ENCODE measurements at places on chromosomes 1 and 21.

DNA sequence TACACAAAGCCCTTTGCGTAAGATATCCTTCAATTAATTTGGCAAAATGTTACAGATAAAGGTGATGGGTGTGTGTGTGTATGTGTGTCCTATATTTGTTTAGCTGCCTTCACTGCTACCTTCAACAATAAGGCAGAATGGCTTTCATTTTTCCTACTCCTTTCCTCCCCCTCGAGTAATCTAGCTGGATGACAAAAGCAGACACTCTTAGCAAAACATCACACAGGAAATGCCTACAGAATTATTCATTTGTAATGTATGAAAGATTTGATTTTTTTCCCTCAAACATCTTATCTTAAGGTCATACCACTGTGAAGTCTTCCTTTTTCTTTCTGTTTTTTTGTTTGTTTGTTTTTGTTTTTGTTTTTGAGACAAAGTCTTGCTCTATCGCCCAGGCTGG is 10.6 kb downstream of the PTPN22 start:
- no peak for DNase-seq

- DNase-seq = no peak
These were observed 66.4 kb upstream of the CASZ1 start for GRCh38 chr1:10862743-10863335.

DNA sequence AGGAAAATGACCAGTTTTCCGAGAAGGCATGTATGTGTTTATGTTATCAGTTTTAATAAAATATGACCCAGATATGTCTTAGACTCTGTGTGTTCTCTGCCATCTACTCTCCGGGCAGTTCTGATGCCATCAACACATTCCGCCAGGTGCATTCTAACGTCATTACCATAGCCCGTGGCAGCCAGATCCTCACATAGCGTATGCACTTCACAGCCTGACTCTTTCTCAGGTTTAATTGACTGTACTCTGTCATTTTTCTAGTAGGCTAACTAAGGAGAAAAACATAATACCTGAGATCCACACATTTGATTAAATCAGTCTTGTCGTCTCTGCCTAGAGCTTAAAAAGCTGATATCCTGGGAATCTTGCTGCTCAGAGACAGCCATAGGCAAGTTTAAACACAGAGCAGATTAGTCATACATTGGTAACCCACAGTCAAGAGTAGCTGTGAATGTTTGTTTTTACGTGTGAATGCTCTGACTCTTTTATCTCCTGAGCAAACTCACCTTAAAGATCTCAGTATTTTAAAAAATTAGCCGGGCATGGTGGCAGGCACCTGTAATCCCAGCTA is 175.9 kb downstream of the GREM2 start:
- no peak for DNase-seq

DNA sequence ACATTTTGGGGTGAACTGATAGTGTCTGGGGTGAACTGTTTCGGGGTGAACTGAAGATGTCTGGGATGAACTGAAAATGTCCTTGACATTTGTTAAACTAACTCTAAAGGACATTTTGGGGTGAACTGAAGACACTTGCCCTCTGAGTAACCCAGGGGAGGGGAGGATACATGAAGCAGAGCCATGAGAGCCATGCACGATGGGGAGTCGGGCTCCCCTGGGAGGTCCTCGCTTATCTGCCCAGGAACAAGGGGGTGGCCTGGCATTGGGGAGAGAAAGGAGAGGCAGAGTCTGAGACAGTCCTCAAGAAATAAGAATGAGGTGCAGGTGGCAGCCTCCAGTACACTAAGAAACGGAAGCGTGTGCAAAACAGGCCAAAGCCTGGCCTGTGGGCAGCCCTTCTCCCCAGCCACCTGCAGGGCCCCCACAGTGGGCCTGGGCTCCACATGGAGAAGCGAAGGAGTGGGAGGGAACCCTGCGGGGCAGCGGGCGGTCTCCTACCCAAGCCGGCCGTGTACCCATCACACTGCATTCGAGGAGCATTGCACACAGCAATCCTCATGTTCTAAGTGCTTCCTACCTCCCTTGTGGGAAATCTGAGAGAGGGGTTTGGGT is 24.2 kb downstream of the RSPH1 start:
- DNase-seq = no peak

DNA sequence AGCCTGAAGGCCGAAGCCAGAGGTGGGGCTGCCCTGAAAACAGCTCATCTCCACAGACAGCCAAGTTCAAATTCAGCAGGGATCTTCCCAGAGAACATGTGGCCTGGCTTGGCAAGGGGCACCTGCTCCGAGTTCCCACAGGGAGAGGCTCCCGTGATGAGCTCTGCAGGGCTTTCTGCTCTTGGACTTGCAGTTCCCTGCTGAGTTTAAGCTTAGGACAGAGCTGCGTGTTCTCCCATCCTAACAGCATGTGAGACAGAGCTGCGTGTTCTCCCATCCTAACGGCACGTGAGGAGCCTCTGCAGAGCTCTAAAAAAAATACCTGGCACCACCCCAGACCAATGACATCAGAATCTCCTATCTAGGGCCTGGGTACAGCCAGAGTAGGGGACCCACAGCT is 113.0 kb upstream of the VAMP3 start:
- no peak for DNase-seq

DNA sequence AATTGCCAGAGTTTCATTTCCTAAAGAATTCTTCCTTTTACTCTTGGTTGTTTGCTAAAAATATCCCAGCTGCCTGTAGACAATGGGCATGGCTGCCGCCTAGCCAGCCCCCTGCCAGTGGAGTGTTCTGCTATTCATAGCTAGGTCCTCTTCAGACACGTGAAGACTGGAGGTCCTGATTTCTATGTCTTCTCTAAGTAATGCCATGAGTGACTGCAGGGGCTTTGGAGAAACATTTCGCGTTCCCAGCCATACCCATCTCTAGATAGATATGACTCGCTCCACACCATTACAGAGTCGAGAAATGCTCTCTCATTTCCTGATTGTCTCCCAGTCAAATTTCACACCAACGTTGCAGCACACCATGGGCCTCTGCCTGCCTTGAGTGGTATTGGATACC is 99.5 kb upstream of the BACE2 start:
- DNase-seq = no peak

DNA sequence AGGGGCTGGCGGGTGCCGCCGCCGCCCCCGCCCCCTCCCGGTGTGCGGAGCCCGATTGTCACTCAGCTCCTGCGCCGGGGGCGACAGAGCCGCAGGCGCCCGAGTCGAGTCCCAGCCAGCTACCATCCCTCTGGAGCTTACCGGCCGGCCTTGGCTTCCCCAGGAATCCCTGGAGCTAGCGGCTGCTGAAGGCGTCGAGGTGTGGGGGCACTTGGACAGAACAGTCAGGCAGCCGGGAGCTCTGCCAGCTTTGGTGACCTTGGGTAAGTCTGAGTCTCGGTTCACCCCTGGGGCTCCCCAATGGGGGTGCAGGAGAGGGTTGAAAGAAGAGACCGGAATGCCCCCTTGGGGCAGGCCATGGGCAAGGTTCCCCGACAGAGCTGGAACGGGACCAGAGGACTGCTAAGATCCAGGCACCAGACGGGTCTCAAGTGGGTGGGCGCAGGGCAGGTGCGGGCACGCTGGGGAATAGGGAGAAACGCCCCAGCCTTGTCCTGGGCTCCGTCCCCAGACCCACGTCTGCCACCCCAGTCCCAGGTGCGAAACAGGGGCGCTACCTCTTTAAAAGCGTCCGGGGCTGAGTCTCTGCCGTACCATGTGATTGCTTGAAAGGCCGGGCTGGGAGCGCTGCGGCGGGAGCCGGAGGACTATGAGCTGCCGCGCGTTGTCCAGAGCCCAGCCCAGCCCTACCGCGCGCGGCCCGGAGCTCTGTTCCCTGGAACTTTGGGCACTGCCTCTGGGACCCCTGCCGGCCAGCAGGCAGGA is at the start of gene ADORA1:
Gene ADORA1 (plus strand): TSS at position 61 of the 765 bp plus-strand sequence. CDS start 1,116 bp downstream, outside the sequence.
- DNase-seq = no peak

DNA sequence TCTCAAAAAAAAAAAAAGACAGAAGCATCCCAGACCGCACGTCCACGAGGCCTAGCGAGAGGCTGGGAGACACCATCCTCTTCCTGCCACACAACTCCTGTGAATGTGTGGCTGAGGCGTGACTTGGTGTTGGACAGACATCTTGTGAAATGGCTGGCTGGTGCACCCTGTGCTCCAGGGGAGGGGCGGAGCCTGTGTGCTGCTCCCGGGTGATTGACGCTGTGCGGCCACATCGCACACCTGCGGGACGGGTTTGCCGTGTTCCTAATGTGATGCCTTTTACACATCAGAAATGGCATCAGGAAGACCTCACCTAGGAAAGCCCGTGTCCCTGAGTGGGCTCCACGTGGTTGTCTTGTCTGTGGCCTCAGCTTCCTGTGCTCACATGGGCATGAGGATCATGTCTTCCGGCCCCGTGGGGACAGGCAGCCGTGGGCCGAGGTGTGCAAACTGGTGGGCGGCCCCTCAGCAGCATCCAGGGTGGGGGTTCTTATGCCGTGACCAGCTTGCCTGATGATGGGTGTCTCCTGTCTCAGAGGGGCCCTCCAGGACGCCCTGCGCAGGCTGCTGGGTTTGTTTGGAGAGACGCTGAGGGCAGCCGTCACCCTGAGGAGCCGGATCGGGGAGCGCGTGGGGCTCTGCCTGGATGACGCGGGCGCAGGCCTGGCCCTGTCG is 64.4 kb downstream of the PCNT start:
- no peak for DNase-seq

DNA sequence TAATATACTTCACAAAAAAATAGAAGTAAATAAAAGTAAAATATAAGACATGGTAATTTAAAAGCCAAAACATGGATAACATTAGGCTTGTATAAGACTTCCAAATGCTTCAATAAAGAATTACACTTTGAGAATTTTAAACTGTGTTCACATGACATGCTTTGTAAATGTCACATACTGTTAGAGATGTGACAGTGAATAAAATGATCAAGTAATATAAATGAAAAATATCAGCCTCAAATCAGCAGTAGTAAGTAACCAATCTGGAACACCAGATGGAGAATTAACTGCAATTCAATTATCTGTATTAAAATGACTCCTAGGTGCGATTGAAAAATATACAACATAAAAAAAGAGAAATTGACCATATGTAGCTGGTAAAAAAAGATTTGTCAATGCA is 1260.8 kb downstream of the BRINP3 start:
- no peak for DNase-seq

- no peak for DNase-seq
These were observed 56.5 kb upstream of the BACH1 start for GRCh38 chr21:29242201-29242600.

GRCh38 chr1:1678581-1679380 is 13.8 kb downstream of the SLC35E2B start:
- DNase-seq = no peak

- no peak for DNase-seq
These were observed 10.6 kb downstream of the FCMR start for GRCh38 chr1:206911064-206911663.

DNA sequence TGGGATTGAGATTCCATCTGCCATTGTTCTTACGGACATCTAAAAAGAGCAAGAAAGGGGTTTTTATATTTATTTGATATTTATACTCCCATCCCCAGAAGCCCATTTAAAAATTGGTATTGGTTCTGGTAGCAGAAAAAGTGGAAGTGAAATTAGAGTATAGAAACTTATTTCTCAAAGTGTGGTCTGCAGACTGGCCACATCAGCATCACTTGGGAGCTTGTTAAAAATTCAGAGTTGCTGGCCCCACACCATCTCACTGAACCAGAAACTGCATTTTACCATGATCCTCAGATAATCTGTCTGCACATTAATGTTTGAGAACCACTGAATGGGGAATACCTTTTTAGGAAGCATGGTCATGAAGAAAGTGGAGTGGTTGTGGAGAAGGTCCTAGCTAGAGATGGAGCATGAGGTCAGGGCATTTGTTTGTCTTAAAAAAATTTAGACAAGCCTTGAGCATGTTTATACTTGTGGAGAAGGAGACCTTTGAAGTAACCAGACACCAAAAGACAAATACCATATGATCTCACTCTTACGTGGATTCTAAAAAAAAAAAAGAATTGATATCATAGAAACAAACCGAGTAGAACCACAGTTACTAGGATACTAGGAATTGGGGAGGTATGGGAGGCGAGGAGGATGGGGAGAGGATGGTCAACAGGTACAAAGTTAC is 116.3 kb downstream of the ST6GALNAC3 start:
- DNase-seq = no peak

- no peak for DNase-seq
These were observed 44.4 kb downstream of the CACHD1 start for GRCh38 chr1:64514197-64514765.

GRCh38 chr1:21901473-21901847 is 35.6 kb downstream of the HSPG2 start:
- DNase-seq = no peak

- no peak for DNase-seq
These were observed 52.3 kb upstream of the RAP1GAP start for GRCh38 chr1:21721295-21721985.

DNA sequence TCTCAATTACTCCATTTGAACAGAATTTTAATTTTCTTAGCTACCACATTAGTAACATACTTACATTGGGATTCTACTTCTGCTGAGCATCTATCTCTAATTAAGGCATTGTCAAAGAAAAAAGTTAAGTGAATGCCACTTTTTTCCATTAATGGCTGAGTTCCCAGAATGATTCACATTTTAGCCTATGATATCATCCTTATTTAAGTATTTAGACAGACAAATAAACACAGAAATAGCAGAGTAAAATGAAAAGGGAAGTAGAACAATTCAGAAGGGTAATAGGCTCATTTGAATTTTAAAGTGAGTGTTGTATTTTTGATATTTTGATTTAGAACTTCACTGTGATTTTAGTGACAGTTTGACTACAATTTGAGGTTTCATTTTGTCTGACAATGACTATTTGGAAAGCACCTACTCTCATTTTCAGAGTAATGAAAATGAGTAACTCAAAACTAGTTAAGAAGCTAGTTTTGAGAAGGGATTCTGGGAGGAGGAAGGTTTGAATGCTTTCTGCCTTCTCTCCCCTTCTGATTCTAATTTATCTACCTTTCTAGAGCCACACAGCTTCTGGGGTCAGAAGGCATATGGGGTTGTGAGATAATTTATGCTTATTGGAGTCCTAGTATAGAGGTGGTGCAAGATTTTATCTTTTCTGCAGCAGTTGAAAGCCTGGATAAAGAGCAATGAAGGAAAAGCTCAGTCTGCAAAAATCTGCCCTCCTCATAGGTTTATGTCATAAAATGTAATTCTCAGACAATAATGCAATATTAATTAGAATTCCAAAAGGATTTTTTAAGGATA is 15.5 kb downstream of the LYPLAL1 start:
- DNase-seq = no peak

- no peak for DNase-seq
These were observed 68.5 kb upstream of the PDE4B start for GRCh38 chr1:65724151-65724550.
